ENCODE measurements at places on chromosomes 6 and 20. TPM values are rescaled to one million over a fixed set of nuclear protein-coding genes. Genes with fewer than 3 reads are reported as not detected.

The BMP6 gene
- 0.80 TPM for total RNA-seq

The OPRL1 gene
- 0.51 TPM for total RNA-seq

The AGER gene
- 0.60 TPM for total RNA-seq

The MTHFD1L gene
- total RNA-seq = 17.8 TPM

The TTK gene
- total RNA-seq = 180 TPM

The GLP1R gene
- not detected for total RNA-seq

The HLA-DOA gene
- 1.9 TPM for total RNA-seq

The ATP9A gene
- total RNA-seq = 7.9 TPM

The FOXS1 gene
- total RNA-seq = 2.0 TPM

The RIPOR3 gene
- 0.27 TPM for total RNA-seq

The MSH5 gene
- total RNA-seq = 20.9 TPM

The RBBP9 gene
- total RNA-seq = 24.7 TPM

The PAK5 gene
- total RNA-seq = 0.46 TPM

The SSTR4 gene
- total RNA-seq = not detected

The NCOA7 gene
- 40.2 TPM for total RNA-seq

The SNAI1 gene
- total RNA-seq = 1.7 TPM

The HLA-DPA1 gene
- total RNA-seq = 13.8 TPM

The FAM162B gene
- total RNA-seq = 0.29 TPM

The MEI4 gene
- total RNA-seq = 0.11 TPM

The EIF6 gene
- 316 TPM for total RNA-seq

The BTN1A1 gene
- total RNA-seq = not detected

The OR2B6 gene
- not detected for total RNA-seq

The ALDH8A1 gene
- total RNA-seq = not detected

The FRS3 gene
- 0.74 TPM for total RNA-seq

The PNRC1 gene
- 9.8 TPM for total RNA-seq

The C6orf58 gene
- total RNA-seq = 0.39 TPM

The IMPG1 gene
- not detected for total RNA-seq

The CASS4 gene
- 0.17 TPM for total RNA-seq

The TRIM15 gene
- total RNA-seq = 0.86 TPM

The COL11A2 gene
- 5.5 TPM for total RNA-seq

The RAB32 gene
- total RNA-seq = 143 TPM

The BPIFB4 gene
- total RNA-seq = not detected

The SLC22A3 gene
- total RNA-seq = 1.8 TPM

The MYB gene
- 2.7 TPM for total RNA-seq

The FBXO5 gene
- total RNA-seq = 64.4 TPM

The CENPW gene
- total RNA-seq = 80.8 TPM

The RBM12 gene
- total RNA-seq = 57.8 TPM

The SUMO4 gene
- not detected for total RNA-seq

The PPP1R16B gene
- total RNA-seq = under 0.01 TPM

The DEFB116 gene
- total RNA-seq = not detected

The SOX12 gene
- total RNA-seq = 1.5 TPM

The LTA gene
- total RNA-seq = 0.11 TPM

The KCNK5 gene
- total RNA-seq = 5.2 TPM

The RBBP8NL gene
- not detected for total RNA-seq

The GINS1 gene
- total RNA-seq = 37.1 TPM

The RAET1G gene
- 0.86 TPM for total RNA-seq

The F13A1 gene
- 0.06 TPM for total RNA-seq

The UNC93A gene
- total RNA-seq = not detected

The WFDC6 gene
- not detected for total RNA-seq

The PDSS2 gene
- 9.2 TPM for total RNA-seq

The PXMP4 gene
- 0.74 TPM for total RNA-seq

The TSPO2 gene
- total RNA-seq = not detected

The POU5F1 gene
- total RNA-seq = 5.6 TPM

The TINAG gene
- not detected for total RNA-seq
